Naive B cell (primary cell): ENCODE measurements at places on chromosomes 5 and 9.
A peak's percentile ranks its signal among the peaks of the same experiment; 100 is the strongest.

- DNase-seq: no peak
Observed at GRCh38 chr9:98255061-98255577, 330 bp downstream of the TBC1D2 start.

DNA sequence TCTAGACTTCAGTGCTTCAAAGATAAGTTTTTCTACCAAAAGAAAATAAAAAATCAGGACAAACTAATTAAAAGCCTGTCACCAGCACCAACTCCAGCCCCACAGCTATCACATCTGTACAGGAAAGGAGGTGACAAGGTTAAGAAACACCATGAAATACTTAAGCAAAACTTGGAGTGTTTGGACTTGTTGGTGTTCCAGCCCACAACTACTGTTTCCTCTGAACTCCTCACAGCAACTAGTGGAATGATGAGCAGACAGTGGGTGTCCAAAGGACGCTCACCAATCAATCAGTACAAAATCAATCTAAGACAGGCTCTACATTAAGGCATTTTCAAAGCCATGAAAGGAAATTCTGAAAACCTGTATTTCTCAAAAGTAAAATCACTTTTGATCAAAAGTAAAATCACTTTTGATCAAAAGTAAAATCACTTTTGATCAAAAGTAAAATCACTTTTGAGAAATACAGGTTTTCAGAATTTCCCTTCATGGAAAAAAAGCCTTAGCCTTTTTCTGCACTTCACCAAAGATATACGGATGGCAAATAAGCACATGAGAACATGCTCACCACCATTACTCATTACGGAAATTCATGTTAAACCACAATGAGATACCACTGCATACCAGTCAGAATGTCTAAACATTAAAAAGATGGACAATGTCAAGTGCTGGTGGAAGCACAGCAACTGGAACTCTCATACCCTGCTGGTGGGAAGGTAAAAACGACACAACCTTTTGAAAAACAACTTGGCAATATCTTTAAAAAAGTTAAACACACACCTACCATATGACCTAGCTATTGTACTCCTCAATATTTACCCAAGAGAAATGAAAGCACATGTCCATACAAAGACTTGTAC, 79.7 kb downstream of the MED27 start:
- DNase-seq: no peak

GRCh38 chr9:3517377-3518048, 8.3 kb downstream of the RFX3 start:
- DNase-seq: no peak

- DNase-seq: peak; percentile 30
Observed at GRCh38 chr5:122599000-122599399, 175.9 kb upstream of the SNX2 start.

GRCh38 chr5:107954254-107954653, 283.5 kb upstream of the EFNA5 start:
- DNase-seq: no peak

DNA sequence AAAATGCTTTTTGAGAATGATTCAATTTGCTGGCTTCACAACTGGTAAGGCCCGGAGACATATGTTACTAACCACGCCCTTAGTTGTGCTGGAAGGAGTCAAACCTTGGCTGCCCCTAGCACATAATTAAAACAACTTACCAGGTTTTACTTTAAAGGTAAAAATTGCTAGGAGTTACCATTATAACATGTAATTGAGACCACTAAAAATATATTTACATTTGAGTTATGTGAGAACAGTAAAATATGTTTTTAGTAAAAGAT, 435.6 kb upstream of the CDH9 start:
- no peak for DNase-seq

DNA sequence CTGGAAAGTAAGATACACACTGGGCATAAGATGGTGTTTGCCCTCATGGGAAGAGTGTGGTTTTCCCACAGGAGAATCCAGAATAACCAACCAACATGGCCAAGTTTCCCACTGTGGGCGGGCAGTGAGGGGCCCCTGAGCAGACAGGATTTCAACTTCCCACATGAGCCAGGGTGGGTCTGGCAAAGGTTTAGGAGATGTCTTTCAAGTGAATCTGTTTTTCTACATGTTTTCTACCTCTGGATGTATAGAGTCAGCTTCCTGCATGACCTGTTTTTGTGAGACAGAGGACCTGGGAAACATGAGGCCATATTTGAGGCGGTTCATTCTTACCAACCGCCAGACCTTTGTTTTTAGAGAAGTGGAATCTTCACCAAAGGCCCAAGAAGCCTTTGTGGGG, 100.5 kb downstream of the TLE4 start:
- no peak for DNase-seq

DNA sequence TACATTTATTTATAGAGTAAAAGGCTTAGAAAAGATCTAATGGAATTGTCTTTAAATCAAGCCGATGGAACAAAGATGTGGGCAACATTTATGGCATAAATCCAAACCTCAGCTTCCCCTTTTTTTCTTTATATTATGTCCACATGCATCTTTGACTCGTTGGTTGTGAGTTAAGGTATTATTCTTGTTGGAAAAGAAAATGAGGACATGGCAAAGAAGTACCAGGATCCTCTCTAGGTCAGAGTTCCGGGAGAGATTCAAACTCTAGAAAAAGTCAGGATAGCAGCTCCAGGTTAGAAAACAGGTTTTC, 508 bp upstream of the NME5 start:
- no peak for DNase-seq

GRCh38 chr9:107660976-107661375, 171.4 kb upstream of the KLF4 start:
- no peak for DNase-seq

GRCh38 chr9:129551393-129551973, 69.4 kb downstream of the C9orf50 start:
- DNase-seq: no peak

- DNase-seq: no peak
Observed at GRCh38 chr5:77518304-77518703, 26.2 kb upstream of the WDR41 start.

DNA sequence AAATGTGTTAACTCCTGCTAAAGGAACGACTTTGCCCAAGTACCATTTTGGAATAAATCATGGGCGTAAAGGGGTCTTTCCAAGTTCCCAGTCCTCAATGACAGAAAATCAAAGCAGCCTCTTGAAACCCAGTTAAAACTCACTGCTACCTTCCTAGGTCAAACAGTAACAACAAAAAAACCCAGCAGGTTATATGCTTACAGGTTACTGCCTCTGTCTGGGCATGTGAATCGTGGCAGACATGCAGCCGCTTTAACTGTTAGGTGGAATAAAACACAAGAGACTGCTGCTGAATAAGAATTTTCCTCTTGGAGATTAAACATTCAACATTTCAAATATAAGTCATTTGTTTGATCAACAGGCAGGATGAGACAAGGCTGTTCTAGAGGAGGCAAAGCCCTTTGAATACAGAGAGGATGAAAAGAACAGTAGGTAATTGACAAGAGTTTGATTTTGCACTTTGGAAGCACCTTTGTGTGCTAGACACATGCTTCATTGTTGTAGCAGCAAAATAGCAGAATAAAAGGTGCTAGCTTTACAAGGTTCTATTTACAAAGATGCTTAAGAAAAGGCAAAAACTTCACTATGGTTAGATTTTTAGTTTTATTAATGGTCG, 319.4 kb downstream of the NDUFS4 start:
- DNase-seq: no peak

- DNase-seq: no peak
Observed at GRCh38 chr9:1051584-1052275, 1.6 kb downstream of the DMRT2 start.

- DNase-seq: no peak
Observed at GRCh38 chr5:32589416-32589815, 4.1 kb downstream of the SUB1 start.

DNA sequence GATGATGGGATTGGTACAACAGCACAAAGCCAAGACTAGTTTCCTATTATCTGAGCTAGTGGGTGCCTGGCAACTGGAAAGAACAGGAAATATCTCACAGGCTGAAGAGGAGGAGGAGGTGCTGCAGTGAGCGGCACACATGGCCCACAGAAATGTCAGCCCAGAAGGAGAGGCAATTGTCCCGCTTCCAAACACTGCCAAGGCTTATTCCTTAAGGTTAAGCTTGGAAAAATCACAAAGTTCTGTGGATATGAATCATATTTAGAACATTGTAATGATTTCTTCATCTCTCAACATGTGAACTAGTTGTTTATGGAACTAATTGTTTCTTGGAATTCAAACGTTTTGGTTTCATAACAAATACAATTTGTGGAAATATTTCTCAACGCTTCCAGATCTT, 1019.5 kb upstream of the SEMA6A start:
- no peak for DNase-seq

DNA sequence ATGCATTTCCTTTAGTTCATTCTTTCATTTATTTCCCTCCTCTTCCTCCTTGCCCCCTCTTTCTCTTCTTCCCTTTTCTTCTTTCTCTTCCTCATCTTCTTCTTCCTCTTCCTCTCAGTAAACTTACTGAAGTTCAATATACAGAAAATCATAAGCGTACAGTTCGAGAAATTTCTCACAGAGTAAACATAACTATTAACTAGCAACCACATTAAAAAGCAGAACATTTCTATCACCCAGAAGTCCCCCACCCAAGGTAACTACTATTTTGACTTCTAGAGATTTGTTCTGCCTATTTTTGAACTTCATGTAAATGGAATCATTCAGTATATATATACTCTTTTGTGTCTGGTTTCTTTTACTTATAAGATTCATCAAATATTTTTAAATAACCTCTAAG, 48.2 kb downstream of the TNFAIP8 start:
- DNase-seq: peak; percentile 32
